Daoy (cell line): ENCODE measurements at places on chromosomes 4 and X. TPM values are rescaled to one million over a fixed set of nuclear protein-coding genes. Genes with fewer than 3 reads are reported as not detected.

- no peak for DNase-seq
These were observed 8.3 kb downstream of the PRRG1 start for GRCh38 chrX:37357436-37357835.

DNA sequence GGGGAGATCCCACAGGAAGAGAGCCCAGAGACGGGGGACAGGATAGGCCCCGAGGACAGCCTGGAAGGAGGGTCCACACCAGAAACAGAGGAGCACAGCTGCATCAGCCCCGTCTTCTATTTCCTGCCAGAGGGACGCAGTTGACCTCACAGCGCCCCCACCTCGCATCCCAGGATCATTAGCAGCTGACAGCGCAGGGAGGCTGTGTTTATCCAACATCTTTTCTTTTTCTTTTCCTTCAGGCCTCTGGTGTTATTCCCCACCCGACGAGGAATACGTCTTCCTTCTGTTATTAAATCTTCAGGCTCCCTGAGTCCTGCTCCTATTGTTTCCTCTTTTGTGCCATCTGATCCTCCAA is 75.4 kb downstream of the DCHS2 start:
- peak; percentile 11 for DNase-seq

DNA sequence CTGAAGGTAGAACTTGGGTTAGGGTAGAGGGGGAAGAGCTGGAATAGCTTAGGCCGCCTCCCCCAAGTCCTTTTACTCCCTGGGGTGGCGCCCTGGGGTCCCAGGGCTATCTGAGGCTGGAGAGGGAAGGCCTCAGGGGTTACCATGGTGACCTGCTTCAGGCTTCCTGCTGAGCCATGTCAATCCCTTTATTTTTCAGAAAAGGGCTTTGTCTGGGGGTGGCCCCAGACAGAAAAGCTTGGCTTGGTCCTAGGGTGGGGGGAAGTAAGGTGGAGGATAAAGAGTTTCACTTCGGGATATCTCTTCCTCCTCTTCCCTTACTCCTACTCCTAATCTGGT is 6.3 kb downstream of the EFNB1 start:
- DNase-seq, result no peak

GRCh38 chr4:41346306-41347061 is 89.8 kb downstream of the UCHL1 start:
- no peak for DNase-seq

Gene KDR
- total RNA-seq, result 0.48 and 1.1 TPM in 2 replicates

Gene MAOB
- total RNA-seq, result 0.06 and 0.46 TPM in 2 replicates

DNA sequence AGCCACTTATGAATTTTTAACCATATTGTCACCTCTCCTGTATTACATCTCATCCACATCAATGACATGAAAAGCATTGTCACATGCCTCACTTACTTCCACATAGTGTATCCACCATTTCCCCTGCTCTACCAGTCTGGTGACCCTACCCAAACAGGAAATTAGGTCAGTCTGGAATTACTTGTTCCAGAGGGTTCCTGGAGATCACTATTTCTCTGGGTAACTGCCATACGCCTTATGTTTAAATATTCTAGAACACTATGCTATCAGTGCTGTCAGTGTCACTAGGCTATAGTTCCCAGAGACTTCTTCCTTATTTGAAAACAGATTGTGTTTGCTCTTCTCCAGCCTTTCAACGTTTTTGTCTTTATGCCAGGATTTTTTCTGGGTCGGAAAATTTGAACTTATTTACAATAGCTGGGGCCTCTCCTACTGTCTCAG is 15.0 kb downstream of the SRPX2 start:
- no peak for DNase-seq

DNA sequence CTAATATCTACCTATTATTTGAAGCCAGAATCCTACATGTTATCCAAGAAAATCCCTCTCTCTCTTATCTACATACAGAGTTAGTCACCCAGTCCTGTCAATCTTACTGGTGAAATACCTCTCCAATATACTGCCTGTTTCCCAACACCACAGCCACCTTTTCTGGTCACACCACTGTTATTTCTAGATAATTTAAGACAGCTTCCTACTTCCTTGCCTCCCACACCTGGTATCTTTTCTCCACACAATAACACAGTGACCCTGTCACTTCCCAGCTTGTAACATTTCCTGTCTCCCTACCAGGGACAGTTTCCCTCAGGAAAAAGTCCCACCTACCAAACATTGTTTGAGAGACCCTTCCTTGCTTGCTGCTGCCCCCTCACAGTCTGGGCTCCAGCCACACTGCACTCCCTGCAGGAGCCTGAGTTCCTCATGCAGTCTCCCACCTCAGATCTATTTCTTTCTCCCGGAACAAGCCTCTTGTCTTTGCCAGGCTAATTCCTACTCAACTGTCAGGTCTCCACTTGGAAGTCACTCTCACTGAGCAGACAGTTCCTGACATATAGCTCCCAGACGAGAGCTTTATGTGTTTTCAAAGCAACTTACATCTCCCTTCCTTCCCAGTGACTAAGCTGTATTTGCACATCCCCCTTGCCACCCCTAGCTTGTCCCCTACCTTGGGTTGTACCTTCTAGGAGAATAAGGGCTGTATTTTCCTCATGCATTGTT is 73.6 kb upstream of the QRFPR start:
- no peak for DNase-seq

- peak; percentile 9 for DNase-seq
These were observed 14.0 kb upstream of the TTC29 start for GRCh38 chr4:146959692-146960091.

- DNase-seq, result no peak
These were observed 5.2 kb upstream of the RBMXL3 start for GRCh38 chrX:115183980-115184379.

Gene MTNR1A
- not detected in 2 replicates for total RNA-seq

Gene SPANXA1
- 25.7 TPM in 1 of 2 replicates, not detected in the other for total RNA-seq

Gene SPIN4
- 2.0 and 3.0 TPM in 2 replicates for total RNA-seq

Gene TCEAL6
- not detected in 2 replicates for total RNA-seq

DNA sequence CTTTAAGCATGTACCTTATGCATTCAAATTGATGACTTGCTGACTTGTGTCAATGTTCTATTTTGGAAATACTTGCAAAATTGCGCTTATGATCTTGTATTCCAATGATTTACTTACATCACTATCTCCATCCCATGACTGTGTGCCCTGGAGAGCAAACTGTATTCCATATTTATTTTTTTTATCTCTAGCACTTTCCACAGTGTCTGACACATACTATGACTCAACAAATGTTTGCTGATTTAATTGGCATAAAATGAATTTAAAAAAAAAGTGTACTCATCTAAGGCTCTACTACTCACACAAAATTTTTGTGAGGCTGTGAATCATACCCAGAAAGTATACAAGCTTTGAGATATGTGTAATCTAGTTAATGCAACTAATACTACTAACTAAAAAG is 1066.8 kb upstream of the ADGRL3 start:
- no peak for DNase-seq

- peak; percentile 45 for DNase-seq
These were observed 46.4 kb downstream of the GPAT3 start for GRCh38 chr4:83582289-83582785.

Gene ZDHHC15
- total RNA-seq, result 0.06 TPM in 1 of 2 replicates, not detected in the other

Gene NHS
- total RNA-seq, result 1.1 and 1.3 TPM in 2 replicates

DNA sequence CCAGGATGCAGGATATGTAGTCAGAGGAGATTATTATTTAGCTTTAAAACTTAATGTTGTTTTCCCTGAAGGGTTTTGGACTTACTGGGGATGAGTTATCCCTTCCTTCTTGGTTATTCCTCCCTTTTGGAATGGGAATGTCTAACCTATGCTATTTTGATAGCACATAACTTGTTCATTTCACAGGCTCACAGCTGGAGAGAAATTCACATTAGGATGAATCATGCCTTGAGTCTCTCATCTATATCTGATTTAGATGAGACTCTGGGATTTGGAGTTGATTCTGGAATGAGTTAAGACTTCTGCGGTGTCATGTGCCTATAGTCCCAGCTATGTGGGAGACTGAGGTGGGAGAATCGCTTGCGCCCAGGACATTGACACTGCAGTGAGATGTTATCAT is 81.1 kb downstream of the ATP11C start:
- DNase-seq, result no peak

DNA sequence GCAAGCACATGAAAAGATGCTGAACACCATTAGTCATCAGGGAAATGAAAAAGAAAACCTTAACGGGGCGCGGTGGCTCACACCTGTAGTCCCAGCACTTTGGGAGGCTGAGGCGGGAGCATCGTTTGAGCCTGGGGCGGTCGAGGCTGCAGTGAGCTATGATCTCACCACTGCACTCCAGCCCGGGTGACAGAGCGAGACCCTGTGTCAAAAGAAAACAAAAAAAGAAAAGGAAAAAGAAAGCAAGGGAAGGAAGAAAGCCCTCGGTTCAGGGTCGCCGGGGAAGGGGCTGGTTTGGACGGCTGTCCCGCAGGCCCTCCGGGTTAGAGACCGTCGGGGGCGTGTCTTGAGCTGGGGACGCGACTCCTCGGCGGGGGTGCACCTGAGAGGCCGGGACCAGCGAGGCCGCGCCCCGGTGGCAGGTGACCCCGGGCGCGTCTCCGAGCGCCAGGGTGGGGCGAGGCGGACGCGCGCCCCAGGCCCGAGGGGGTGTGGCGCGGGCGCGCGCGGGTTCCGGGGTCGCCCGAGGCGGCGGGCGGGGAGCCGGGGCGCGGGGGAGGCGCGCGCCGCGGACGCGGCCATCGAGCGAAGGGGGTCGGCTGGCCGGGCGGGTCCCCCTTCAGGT is 478 bp upstream of the PLXNA3 start:
- DNase-seq, result peak; percentile 20

DNA sequence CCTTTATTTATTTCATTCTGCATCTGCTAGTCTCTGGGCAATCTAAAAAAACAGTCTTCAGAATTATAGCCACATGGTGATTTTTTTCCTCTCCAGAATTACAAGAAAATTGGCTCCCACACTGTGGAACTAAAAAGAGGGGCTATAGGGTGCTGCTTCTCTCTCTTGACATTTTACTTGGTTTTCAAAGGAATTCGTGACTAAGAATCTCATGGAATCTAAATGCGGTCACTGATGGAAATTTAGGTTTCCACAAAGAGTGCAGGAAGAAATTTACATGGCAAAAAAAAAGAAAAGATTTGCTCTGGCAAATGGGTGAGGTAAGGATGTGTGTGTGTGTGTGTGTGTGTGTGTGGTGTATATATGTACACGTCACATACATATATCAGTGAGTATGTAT is 10.2 kb downstream of the ATXN3L start:
- no peak for DNase-seq

DNA sequence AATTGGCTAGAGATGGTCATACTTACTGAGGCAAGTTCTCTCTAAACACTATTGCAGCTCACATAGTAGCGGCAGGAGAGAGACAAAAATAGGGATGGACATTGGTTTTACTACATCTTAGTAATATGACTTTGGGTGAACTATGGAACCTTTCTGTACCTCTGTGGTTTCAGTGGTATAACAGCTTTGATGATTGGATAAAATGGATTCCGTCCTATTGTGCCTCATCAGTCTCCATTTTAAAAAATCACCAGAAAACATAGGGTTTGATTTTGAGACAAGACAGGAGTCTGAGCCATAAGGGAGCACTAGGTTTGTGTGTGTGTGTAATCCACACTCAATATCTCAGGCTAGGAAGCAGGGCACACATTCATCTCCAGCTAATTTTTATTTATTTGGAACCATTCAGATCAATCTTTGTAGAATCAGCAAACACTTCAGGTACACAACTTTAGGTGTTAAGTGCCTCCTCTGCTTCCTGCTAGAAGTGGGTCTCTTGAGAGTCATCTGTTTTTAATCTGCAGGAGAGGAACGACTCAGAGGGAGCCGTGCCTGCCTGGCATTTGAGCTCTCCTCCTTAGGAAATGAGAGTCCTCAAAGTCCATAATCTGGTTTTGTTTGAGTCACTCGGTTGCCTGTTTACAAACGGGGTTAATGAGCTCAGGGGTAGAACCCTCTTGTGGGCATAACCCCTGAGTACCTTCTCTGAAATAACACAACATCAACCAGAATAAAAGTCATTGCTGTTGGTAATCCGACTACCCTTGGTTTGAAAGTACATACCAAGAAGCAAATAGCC is 238.5 kb upstream of the BOD1L1 start:
- DNase-seq, result peak; percentile 14

- peak; percentile 82 for DNase-seq
These were observed 61.3 kb upstream of the CASK start for GRCh38 chrX:41984628-41985027.

Gene TMSB15C
- total RNA-seq, result 2.0 and 4.9 TPM in 2 replicates

Gene CCSER1
- 0.80 and 1.0 TPM in 2 replicates for total RNA-seq

DNA sequence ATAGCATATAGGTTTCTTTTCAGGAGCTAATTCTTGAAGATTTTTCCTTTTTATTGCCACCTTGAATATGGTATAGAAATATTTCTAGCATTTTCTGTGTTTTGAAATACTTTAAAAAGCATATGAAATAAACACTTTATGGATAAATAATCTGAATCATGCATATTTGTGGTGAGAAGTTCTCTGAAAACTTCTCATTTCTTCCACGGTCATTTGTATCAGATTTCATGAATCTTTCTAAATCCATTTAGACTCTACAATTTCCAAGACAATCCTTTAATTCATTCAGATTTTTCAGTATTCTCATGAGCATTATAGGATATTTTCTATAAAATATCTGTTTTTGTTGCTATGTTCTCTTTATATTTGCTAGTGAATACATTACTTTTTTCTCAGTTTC is 16.2 kb upstream of the CA5B start:
- no peak for DNase-seq

GRCh38 chr4:105710012-105710600 is 1.5 kb downstream of the GSTCD start:
- DNase-seq, result peak; percentile 2

- DNase-seq, result no peak
These were observed 417.7 kb downstream of the MAPK10 start for GRCh38 chr4:85942107-85942506.

DNA sequence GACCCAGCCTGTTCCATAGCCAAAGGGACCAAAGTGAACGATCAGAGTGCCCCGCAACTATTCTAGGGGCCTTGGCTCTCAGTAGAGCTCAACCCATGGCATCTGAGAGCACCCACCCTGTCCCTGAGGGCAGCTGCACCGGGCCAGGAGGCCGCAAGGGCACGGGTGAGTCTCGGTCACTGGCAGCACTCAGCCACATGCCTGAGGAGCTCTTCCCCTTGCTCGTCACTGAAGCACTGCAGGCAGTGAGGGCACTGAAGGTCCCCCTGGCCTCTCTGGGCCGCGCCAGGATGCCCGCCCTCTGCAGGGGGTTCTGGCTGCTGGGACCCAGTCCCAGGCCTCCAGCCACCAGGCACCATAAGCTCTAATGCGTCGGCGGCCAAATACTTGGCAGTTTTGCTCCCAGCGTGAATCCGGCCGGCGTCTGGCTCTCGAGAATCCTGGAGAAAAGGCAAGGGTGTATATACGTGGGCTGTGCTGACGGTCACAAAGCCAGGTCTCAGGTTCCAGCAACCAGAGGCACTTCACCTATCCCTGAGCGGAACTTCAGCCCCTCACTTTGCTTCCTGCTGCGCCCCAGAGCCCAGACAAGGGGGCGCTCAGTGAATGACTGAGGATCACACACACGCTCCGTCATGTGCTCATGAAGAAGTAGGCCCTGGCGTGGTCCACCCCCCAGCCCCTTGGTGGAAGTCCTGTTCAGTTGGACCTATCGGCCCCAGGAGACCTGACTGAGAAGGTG is 13.9 kb downstream of the TNIP2 start:
- DNase-seq, result no peak
